Stimulated activated CD8-positive, alpha-beta memory T cell treated with anti-CD3 and anti-CD28 coated beads, Interleukin-7, amount 100 ng/mL, for 24 hours (primary cell): ENCODE measurements at places on chromosomes 7 and 10.

DNA sequence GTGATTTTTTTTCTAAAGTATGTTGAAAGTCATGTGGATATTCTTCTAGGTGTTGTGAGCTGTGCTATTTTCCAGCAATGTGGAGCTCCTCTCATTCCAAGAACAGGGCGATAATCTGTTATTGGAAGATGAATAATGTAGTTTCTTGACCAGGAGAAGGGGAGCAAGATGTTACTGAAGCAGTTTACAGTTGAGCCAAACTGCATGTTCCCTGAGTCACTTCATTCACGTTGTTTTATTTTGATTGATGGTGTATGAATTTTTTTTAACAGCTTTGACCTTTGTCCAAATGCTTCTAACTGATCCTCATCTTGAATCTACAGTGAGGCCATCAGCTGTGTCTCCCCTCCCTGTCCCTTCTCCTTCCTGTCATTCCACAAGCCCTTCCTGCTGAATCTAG, 277.1 kb upstream of the KLF6 start:
- no peak for DNase-seq

- DNase-seq: no peak
These were observed 36.0 kb downstream of the FBXW4 start for GRCh38 chr10:101658975-101659374.

- DNase-seq: no peak
These were observed 87.3 kb upstream of the TES start for GRCh38 chr7:116122972-116123595.

DNA sequence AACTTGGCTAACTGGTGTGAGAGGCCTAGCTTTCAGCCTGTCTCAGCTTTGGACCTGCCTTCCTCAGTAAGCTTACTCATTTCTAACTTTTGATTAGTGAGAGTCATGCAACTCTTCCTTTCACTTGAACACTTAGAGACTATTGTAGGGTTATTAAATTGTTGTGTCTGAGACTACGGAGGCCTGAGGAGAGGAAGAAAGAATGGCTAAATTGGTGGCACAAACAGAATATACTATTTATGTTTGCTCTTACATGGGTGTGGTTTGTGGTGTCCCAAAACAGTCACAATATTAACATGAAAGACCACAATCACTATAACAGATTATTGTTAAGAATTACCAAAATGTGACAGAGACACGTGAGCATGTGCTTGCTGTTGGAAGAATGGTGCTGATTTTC, 82.1 kb downstream of the TRIM24 start:
- DNase-seq: no peak

GRCh38 chr7:145106001-145106400, 270.1 kb upstream of the TPK1 start:
- DNase-seq: no peak

GRCh38 chr7:50329775-50330174, 25.3 kb downstream of the IKZF1 start:
- DNase-seq: no peak
